BJ (cell line): ENCODE measurements at places on chromosomes 16 and 17.

DNA sequence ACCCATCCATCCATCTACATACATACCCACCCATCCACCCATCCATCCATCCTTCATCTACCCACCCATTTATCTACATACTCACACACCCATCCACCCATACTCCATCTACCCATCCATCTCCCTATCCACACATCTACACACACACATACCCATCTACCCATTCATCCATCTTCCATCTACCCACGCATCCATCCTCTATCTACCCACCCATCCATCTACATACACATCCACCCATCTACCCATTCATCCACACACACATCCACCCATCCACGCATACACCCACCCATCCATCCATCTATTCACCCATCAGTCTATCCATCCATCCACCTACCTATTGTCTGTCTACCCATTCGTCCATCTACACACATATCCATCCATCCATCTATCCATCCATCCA lies 227.8 kb downstream of the ZNF423 start:
- DNase-seq, result no peak

- peak; percentile 50 for DNase-seq
Measured at GRCh38 chr16:23670137-23670776, 8.4 kb upstream of the PLK1 start.

DNA sequence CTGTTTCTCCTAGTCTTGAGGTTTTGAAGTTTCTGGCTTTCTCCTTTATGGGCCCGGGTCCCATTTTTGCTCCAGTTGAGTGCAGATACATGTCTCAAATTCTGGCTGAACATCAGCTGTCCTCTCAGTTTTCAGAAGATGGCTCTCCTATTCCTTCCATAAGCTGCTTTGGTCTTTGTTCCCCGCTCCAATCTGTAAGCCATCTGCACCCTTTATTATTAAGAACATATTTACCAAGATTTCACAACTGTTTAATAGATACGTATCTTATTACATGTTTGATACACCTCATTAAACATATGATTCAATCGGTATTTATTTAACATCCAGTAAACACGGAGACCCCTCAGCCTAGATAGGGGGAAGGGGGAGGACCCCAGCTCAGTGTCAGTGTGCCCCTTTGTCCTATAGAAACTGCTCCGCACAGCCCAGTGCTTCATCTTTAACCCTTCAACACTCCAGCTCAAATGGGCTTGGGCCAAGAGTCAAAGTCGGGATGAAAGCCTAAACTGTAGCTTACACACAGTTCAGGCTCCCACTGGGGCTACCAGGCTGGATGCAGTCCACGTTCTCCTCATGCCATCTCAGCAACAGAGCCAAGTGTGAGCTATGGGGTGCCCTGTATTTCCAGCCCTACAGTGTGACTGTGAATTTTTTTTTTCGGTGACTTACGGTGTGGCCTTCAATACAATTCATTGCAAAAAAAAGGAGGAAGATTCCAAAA lies 166.0 kb upstream of the ZFHX3 start:
- DNase-seq, result no peak

GRCh38 chr17:15900871-15901270 lies 44.1 kb upstream of the ADORA2B start:
- no peak for DNase-seq

DNA sequence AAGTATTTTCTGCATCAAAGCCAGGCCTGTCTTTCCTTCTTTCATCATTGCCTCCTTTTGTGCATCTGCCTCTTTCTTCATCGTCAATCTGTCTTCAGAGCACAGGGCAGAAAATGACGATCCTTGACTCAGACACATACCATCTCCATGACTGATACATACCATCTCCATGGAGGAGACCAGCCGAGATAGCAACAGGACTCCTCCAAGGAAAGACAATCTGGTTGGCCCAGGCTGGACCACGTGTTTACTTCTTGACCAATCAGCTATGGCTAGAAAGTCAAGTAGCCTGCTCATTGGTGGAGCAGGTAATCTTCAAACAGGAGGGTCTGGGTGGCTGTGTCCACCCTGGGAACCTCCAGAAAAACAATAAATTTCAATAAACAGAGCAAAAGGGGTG lies 164.6 kb downstream of the CPPED1 start:
- DNase-seq, result peak; percentile 6

DNA sequence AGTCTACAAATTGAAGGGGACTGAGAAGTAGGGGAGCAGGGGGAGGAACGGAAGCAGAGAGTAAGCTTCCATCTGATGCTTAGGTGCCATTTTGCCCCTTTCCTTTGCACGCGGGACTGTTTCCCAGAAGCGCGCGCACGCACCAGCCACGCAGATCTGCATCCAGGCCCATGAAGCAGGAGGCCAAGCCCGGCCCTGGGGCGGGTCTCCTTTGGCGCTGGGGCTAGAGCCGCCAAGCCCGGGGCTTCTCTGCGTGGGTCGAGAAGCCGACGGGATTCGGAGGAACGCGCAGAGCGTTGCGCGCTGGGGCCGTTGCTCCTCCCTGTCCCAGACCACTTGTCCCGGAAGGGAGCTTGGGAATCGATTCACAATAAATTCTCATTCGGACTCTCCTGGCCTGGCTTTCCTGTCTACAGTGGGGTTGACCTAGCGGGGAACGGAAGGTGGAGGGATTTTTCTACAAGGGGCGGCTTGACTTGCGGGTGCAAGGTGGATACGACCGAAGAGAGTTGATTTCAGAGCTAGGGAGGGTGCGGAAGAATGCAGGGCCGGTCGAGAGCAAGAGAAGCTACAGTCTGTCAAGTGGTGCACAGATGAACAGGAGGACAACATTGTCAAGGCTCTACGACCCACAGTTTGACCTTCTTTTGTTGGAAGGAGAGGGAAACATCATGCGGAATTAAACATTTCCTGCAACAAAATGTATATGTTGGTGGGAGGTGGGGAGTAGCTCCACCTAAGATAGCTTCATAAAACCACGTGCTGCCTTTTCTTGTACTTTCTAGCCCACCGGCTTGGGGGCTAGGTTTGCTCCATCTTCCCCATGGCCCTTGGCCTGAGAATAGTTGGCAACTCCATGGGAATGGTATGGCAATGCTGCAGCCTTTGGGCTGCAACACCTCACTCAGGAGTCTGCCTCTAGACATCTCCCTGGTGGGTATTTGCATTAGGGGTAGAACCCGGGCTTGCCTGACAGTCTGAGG lies 4.5 kb downstream of the HOXB9 start:
- no peak for DNase-seq

- DNase-seq, result no peak
Measured at GRCh38 chr17:7748076-7748775, 30.7 kb downstream of the DNAH2 start.

DNA sequence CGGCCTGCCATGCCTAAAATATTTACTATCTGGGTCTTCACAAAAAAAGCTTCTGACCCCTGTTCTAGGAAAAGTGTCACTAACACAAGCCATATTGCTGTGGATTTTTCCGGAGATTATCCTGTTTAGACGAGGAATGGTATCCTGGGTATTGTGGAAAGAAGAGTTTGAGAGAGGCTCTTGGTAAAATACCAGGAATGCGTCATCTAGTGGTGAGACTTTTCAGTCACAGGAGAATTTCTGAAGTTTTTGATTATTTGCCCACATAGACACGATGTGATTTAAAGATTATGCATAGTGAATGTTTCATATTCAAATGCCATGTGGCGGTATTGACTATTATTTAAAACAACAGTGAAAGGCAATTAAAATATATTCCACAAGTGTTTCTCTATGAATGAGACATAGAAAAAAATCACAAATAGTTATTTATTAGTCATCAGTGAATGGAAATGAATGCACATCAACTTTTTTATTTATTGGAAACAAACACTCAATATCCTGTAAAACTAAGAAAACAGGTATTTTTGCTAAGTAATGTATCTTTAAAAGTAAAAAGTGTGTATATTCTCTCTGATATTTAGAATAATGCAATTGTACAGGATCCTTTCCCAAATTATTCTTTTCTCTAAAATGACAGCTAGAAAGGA lies 7.8 kb downstream of the KRT28 start:
- DNase-seq, result no peak

DNA sequence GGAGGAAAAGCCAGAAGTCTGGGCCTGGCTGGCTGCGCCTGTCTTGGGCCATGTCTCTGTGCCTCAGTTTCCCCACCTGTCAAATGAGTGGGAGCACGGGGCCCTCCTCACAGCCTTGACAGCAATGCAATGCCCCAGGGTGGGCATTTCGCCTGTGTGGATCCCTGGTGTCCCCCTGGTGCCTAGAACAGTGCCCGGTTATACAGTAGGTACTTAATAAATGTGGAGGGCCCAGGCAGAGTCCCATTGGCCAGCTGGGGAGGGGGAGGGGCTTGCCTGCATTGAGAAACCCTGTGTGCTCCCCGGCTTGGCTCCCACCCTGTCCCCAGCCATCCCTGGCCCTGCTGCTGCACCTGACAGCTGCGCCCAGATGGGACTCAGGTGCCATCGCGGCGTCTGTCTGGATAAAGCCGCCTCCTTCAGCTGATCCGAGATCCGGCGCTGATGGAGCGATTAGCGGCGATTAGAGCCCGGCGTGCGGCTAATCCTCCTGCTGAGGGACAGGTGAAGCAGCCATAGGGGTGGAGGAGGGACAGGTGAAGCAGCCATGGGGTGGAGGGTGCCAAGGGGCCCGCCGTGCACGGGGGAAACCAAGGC lies 12.4 kb downstream of the ZFPM1 start:
- no peak for DNase-seq

GRCh38 chr16:77684181-77684526 lies 38.2 kb upstream of the NUDT7 start:
- DNase-seq, result no peak

DNA sequence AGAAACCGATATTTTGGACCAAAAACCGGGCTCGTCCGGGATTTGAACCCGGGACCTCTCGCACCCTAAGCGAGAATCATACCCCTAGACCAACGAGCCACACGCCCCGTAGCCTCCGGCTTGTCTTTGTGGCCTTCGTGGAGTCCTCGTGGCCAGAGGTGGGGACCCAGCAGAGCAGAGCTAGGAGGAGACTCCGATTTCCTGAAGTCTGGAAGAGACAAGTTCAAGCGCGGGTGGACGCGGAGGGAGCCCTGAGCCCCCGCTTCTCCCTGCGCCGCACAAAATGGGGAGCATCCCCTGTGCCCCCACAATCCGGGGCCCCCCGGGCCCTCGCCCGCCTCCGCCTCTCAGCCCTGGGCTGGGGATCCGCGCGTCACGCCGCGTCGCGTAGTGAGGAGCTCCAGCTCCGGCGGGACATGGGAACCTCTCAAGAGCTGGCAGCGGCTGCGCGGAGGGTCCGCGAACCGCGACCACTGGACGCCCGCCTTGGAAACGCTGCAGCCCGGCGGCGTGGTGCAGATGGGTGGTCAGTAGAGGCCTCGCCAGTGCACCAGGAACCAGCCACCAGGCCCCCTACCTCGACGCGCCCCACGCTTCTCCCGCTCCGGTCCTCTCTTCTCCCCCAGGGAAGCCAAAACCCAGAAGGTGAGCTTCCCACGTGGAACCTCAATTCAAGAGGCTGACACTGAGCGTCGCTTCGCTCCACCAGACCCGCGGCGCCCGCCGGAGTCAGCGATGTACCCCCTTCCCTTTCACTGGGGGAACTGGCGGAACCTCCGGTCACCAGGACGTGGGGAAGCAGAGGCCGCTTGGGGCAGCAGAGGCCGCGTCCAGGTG lies 5.2 kb upstream of the OR1F1 start:
- DNase-seq, result no peak

DNA sequence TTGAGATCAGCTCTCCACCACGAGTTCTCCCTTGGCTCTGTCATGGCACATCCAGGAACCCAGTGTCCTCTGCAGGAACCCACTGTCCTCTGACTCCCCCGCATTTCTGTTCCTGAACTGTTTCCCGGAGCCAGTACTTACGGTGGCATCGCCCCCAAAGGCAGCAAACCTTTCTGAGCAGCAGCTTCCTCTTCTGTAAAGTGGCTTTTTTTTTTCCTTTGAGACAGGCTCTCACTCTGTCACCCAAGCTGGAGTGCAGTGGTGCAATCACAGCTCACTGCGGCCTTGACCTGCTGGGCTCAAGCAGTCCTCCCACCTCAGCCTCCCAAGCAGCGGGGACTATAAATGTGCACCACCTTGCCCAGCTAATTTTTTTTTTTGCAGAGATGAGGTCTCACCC lies 32.2 kb downstream of the NAGPA start:
- DNase-seq, result no peak

GRCh38 chr17:72191921-72192799 lies 71.3 kb downstream of the SOX9 start:
- DNase-seq, result peak; percentile 34

- no peak for DNase-seq
Measured at GRCh38 chr17:2362881-2363280, 25.6 kb downstream of the SGSM2 start.

DNA sequence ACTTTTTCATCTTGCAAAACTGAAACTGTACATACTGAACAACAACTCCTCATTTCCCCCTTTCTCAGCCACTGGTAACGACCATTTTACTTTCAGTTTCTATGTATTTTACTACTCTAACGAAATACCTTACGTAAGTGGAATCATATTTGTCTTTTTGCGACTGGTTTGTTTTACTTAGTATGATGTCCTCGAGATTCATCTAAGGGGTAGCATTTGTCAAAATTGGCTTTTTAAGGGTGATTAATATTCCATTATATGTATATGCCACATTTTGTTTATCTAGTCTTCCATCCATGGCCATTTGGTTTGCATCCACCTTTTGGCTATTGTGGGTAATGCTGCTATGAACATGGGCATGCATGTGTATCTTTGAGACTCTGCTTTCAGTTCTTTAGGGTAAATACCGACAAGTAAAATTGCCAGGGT lies 10.4 kb downstream of the KPNB1 start:
- no peak for DNase-seq

DNA sequence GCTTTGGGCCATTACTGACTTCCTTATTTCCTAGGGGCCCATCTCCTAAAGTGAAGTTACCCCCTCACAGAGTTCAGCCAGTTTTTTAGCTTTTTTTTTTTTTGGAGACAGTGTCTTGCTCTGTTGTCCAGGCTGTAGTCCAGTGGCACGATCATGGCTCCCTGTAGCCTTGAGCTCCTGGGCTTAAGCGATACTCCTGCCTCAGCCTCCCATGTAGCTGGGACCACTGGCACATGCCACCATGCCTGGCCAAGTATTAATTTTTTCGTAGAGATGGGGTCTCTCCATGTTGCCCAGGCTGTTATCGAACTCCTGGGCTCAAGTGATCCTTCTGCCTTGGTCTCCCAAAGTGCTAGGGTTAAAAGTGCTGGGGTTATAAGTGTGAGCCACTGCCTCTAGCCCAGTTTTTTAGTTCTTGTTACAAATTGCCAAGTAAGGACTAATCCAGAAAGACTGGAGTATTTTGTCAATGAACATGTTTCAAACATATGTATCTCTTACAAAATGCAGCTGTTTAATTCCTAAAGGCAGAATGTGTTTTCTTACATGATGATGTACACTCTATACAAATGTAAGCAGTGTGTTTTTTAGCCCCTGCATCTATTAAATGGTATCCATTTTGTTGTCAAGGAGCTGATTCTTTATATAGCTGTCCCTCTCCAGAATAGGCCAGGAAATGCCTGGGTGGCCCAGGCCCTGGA lies 49.1 kb upstream of the IL34 start:
- no peak for DNase-seq

DNA sequence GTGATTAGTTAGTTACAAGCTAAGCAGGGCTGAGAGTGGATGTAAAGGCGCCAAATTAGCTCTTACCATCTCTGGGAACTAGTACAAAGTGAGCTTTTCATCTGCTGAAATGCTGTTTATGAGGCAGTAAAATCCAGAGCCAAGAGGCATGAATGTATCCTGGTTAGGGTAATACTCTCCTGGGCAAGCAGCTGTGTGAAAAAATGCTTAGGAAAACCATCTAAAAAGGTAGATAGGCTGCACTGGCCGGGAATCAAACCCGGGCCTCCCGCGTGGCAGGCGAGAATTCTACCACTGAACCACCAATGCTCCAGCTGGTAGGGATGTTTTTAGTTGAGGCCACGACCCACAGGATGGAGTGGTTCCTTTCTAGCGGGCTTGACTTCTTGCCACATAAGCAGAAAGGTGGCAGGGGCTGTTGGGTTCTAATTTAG lies 23.0 kb downstream of the VAC14 start:
- no peak for DNase-seq

- no peak for DNase-seq
Measured at GRCh38 chr17:65328567-65328966, 191.4 kb downstream of the RGS9 start.
